ENCODE measurements at places on chromosomes 6 and 20. TPM values are rescaled to one million over a fixed set of nuclear protein-coding genes. Genes with fewer than 3 reads are reported as not detected.
A peak's percentile ranks its signal among the peaks of the same experiment; 100 is the strongest.

GRCh38 chr6:12269110-12269509, 21.1 kb upstream of the EDN1 start:
- H3K27me3 ChIP-seq: no peaks in the 10 kb centered on the region
- H3K4me1 ChIP-seq: peaks cover 6% of the 10 kb centered on the region
- no peak for DNase-seq
- H3K4me3 ChIP-seq: no peak overlapping the region
- H3K27ac ChIP-seq: no peak overlapping the region
- peaks cover 2% of the 10 kb centered on the region for H3K36me3 ChIP-seq

The HLA-B gene
- total RNA-seq: 43.4 TPM

GRCh38 chr20:51811514-51812128, 9.3 kb upstream of the SALL4 start:
- peaks cover 9% of the 10 kb centered on the region for H3K27me3 ChIP-seq
- H3K4me3 ChIP-seq: no peak overlapping the region
- no peak overlapping the region for H3K27ac ChIP-seq
- no peak for DNase-seq
- H3K36me3 ChIP-seq: no peaks in the 10 kb centered on the region
- H3K4me1 ChIP-seq: peaks cover 16% of the 10 kb centered on the region

GRCh38 chr6:119277052-119277451, 72.5 kb downstream of the MAN1A1 start:
- H3K27me3 ChIP-seq: no peaks in the 10 kb centered on the region
- H3K4me3 ChIP-seq: no peak overlapping the region
- DNase-seq: no peak
- H3K36me3 ChIP-seq: peaks cover 6% of the 10 kb centered on the region
- peaks cover 1% of the 10 kb centered on the region for H3K4me1 ChIP-seq
- H3K27ac ChIP-seq: no peak overlapping the region

The MATN4 gene
- total RNA-seq: not detected

The RAB44 gene
- not detected for total RNA-seq

The OR12D3 gene
- not detected for total RNA-seq

DNA sequence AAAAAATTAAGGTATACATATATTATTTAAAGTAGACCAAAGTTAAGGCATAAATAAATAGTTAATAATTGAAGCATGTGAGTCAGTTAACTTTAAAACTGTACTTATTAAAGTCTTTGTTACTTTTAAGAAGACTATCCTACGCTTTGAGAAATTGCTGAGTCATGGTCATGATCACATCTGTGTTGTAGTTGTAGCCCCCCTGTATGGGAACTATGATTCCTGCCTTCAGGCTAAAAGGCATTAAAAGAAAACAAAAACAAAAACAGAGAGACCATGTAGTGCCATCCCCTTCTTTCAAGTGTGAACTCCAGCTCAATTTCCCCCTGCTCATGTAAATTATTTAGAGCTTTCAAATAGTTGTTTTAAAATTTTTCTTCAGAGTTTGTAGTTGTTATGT, 123.4 kb downstream of the FLRT3 start:
- peaks cover 6% of the 10 kb centered on the region for H3K36me3 ChIP-seq
- H3K27ac ChIP-seq: no peak overlapping the region
- H3K4me3 ChIP-seq: no peak overlapping the region
- H3K27me3 ChIP-seq: no peaks in the 10 kb centered on the region
- peaks cover 3% of the 10 kb centered on the region for H3K4me1 ChIP-seq

GRCh38 chr6:22779062-22779461, 209.7 kb downstream of the HDGFL1 start:
- H3K27ac ChIP-seq: no peak overlapping the region
- H3K4me1 ChIP-seq: no peaks in the 10 kb centered on the region
- peaks cover 5% of the 10 kb centered on the region for H3K36me3 ChIP-seq
- H3K27me3 ChIP-seq: no peaks in the 10 kb centered on the region
- H3K4me3 ChIP-seq: no peak overlapping the region

DNA sequence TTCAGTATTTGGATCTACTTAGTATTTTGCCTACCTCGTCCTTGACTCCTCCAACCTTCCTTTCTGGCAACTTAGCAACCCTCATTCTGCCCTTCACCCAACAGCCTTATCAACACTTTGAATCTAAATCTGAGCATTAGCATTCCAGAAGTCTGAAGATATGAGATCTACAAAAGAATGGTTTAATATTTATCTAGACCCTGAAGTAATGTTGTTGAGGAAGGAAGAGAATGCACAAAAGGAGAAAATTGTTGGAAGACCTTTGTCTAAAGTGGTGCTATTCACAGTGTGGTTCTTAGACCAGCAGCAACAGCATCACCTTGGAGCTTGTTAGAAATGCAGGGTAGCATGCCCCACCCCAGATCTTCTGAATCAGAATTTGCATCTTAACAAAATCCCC, 198.2 kb upstream of the PLCB4 start:
- no peak overlapping the region for H3K27ac ChIP-seq
- H3K27me3 ChIP-seq: no peaks in the 10 kb centered on the region
- no peak overlapping the region for H3K4me3 ChIP-seq
- H3K36me3 ChIP-seq: peaks cover 2% of the 10 kb centered on the region

GRCh38 chr6:12584631-12585405, 131.7 kb upstream of the PHACTR1 start:
- H3K27ac ChIP-seq: no peak overlapping the region
- no peak for DNase-seq
- H3K4me3 ChIP-seq: no peak overlapping the region
- H3K4me1 ChIP-seq: peaks cover 4% of the 10 kb centered on the region

The FOXQ1 gene
- 2.0 TPM for total RNA-seq

GRCh38 chr6:125793863-125794262, 3.1 kb downstream of the NCOA7 start:
- H3K27me3 ChIP-seq: no peaks in the 10 kb centered on the region
- peaks cover 31% of the 10 kb centered on the region for H3K4me1 ChIP-seq
- no peak for DNase-seq
- H3K36me3 ChIP-seq: no peaks in the 10 kb centered on the region
- H3K4me3 ChIP-seq: no peak overlapping the region

- H3K27me3 ChIP-seq: no peaks in the 10 kb centered on the region
- H3K4me1 ChIP-seq: no peaks in the 10 kb centered on the region
- H3K4me3 ChIP-seq: no peak overlapping the region
- H3K27ac ChIP-seq: no peak overlapping the region
- DNase-seq: no peak
Observed at GRCh38 chr6:76004202-76004601, 68.3 kb downstream of the IMPG1 start.

DNA sequence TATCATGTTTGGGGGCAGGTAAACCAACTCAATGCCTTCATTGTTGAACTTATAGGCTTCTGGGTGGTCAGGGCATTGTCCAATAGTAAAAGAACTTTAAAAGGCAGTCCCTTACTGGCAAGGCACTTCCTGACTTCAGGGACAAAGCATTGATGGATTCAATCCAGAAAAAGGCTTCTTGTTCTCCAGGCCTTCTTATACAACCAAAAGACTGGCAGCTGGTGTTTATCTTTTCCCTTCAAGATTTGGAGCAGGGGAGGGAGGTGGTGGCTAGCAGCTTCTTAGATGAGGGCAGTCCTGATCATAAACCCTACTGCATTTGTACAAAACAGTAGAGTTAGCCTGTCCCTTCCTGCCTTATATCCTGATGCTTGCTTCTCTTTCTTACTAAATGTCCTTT, 57.5 kb downstream of the NCOA3 start:
- no peaks in the 10 kb centered on the region for H3K27me3 ChIP-seq
- DNase-seq: no peak
- peaks cover 8% of the 10 kb centered on the region for H3K4me1 ChIP-seq
- H3K27ac ChIP-seq: no peak overlapping the region

DNA sequence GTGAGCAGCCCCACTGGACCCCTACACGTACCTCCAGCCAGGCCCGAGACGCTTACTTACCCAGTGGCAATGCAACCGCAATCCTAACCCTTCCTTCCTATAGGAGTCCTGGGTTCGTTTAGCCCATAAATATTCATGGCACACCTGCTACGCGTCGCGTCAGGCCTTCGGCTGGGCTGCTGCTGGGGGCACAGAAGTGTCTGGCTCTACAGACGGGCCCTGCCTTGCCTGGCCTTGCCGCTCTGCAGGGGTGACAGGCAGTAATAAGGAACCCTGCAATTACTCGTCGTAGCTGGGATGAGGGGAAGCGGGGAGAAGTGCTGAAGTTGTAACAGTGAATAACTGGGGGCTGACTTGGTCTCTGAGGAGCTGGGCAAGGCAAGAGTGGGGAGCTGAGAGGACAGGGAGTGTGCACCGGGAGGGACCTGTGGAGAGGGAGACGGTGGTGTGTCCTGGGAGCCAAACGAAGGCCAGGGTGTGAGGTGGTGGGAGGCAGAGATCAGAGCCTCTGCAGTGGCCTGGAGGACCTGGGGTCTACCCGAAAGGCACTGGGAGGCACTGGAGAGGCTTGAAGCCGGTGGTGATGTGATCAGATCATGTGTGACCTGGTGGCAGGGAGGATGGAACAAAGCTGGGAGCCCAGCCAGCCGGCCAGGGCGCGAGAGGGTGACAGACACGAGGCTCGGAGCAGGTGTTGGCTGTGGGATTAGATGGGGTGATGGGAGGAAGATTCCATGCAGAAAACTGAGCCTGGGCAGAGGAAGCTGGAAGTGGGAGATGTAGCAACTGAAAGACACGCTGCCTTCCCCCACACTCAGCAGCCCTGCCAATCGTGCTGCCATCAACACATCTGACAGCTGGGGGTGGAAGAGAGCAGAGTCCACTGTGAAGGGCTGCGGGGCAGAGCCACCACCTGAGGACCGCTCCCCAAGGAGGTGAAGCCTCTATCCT, 36.4 kb downstream of the PSMG4 start:
- H3K36me3 ChIP-seq: peaks cover 3% of the 10 kb centered on the region
- H3K4me3 ChIP-seq: no peak overlapping the region
- no peak for DNase-seq
- no peaks in the 10 kb centered on the region for H3K27me3 ChIP-seq
- no peak overlapping the region for H3K27ac ChIP-seq

- DNase-seq: no peak
- H3K36me3 ChIP-seq: peaks cover 16% of the 10 kb centered on the region
- no peak overlapping the region for H3K27ac ChIP-seq
- H3K4me1 ChIP-seq: peaks cover 4% of the 10 kb centered on the region
Observed at GRCh38 chr6:98929498-98930060, 18.2 kb downstream of the FBXL4 start.

The HTR1B gene
- 8.9 TPM for total RNA-seq

The GABRR2 gene
- total RNA-seq: 0.47 TPM

GRCh38 chr6:70629929-70630328, 37.8 kb upstream of the SMAP1 start:
- H3K4me3 ChIP-seq: no peak overlapping the region
- no peaks in the 10 kb centered on the region for H3K27me3 ChIP-seq
- H3K27ac ChIP-seq: no peak overlapping the region
- H3K4me1 ChIP-seq: no peaks in the 10 kb centered on the region

- no peak overlapping the region for H3K4me3 ChIP-seq
- peaks cover 11% of the 10 kb centered on the region for H3K27me3 ChIP-seq
- H3K4me1 ChIP-seq: peaks cover 15% of the 10 kb centered on the region
- no peak overlapping the region for H3K27ac ChIP-seq
Observed at GRCh38 chr6:168171673-168172353, 92.8 kb upstream of the FRMD1 start.

GRCh38 chr20:49275216-49275615, 2.6 kb downstream of the ZNFX1 start:
- no peak overlapping the region for H3K27ac ChIP-seq
- no peak for DNase-seq
- H3K4me1 ChIP-seq: peaks cover 12% of the 10 kb centered on the region
- H3K36me3 ChIP-seq: peaks cover 36% of the 10 kb centered on the region

The GJA1 gene
- 34.1 TPM for total RNA-seq

The PRR18 gene
- 0.93 TPM for total RNA-seq

DNA sequence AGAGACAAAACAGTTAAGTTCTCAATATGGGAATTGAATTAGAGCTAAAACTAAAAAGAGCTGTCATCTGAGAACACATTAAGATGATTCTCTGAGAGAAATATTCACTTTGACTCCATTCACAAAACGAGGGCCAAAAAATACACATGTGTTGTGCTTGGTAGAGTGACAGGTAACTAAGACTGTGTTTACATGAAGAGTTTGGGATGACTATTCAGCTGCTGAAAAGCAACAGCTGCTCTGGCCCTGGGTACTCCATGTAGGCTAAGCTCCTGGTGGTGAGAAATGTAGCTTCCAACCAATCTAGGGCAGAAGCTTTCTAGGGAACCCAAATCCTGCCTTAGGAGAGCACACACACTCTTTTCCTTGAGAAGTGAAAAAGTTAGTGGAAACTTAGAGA, 184.5 kb downstream of the COL21A1 start:
- no peak overlapping the region for H3K27ac ChIP-seq
- DNase-seq: no peak
- no peaks in the 10 kb centered on the region for H3K36me3 ChIP-seq

DNA sequence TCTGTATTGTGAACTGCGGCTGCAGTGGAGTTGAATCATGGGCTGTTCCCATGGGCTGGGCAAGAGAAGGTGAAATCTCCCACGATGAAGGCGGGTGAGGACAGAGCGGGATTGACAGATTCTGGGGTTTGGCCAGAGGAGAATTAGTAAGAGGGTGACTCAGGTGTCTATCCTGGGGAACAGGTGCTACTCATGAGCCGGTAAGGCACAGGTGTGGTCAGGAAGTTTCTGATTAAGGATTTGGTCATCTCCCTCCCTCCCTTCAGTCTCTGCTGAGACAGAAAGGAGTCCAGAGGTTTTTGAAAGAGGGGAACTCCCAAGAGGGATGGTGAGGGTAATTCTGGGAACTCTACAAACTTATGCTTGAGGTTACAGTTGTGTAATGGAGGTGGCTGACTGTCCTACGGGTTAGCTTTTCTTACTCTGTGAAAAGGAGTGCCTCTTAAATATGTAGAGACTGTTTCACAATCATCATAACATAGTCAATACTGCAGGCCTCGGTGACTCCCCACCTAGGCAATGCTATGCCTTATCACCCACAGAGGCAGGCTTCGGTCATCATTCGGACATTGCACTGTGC, 31.5 kb downstream of the SERPINB1 start:
- no peak overlapping the region for H3K4me3 ChIP-seq
- H3K4me1 ChIP-seq: peaks cover 15% of the 10 kb centered on the region
- no peaks in the 10 kb centered on the region for H3K36me3 ChIP-seq
- H3K27ac ChIP-seq: peak overlapping the region; percentile 43

- peaks cover 2% of the 10 kb centered on the region for H3K4me1 ChIP-seq
- no peak overlapping the region for H3K27ac ChIP-seq
- H3K36me3 ChIP-seq: no peaks in the 10 kb centered on the region
Observed at GRCh38 chr6:161743509-161744178, 469.8 kb upstream of the AGPAT4 start.

GRCh38 chr20:40563296-40563950, 125.6 kb downstream of the MAFB start:
- no peak overlapping the region for H3K4me3 ChIP-seq
- H3K36me3 ChIP-seq: no peaks in the 10 kb centered on the region
- peaks cover 4% of the 10 kb centered on the region for H3K27me3 ChIP-seq

- peaks cover 11% of the 10 kb centered on the region for H3K4me1 ChIP-seq
- H3K27me3 ChIP-seq: no peaks in the 10 kb centered on the region
- no peak for DNase-seq
- H3K27ac ChIP-seq: no peak overlapping the region
- H3K36me3 ChIP-seq: peaks cover 31% of the 10 kb centered on the region
Observed at GRCh38 chr6:30712441-30712945, 4.6 kb downstream of the MDC1 start.

The STAU1 gene
- total RNA-seq: 93.9 TPM

DNA sequence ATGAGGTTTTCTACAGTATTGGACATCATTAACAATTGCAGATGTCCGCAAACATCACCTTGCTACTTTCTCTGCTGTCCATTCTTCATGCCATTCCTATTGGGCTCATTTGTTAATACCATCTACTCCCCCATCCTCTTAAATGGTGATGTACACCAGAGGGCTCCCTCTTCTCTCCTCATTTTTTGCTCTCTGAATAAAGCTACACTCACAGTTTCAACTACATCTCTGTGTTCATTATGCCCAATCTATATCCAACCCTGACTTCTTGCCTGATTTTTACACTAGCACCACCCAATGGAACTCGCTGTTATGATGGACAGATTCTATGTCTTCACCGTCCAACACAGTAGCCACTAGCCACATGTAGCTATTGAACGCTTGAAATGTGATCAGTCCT, 288.1 kb upstream of the ID4 start:
- H3K27ac ChIP-seq: no peak overlapping the region
- no peaks in the 10 kb centered on the region for H3K27me3 ChIP-seq
- no peak for DNase-seq
- no peak overlapping the region for H3K4me3 ChIP-seq
